T-cell (primary cell): ENCODE measurements at places on chromosomes 11 and 22. TPM values are rescaled to one million over a fixed set of nuclear protein-coding genes. Genes with fewer than 3 reads are reported as not detected.

DNA sequence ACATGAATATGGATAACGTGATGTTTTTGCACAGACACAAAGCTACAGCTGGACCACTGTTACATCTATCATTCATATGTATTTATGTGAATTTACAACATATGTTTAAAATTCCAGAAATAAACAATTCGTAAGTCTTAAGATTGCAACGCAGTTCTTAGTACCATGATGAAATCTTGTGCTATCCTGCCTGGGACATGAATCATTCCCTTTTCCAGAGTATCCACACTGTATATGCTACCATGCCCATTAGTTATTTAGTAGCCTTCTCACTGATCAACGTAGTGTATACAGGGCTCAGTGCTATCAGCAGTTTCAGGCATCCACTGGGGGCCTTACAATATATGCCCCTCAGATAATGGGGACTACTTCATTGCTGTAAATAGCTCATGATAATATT, 4.3 kb downstream of the ATL3 start:
- DNase-seq = no peak

GRCh38 chr11:41099654-41100053, 359.8 kb downstream of the LRRC4C start:
- no peak for DNase-seq

GRCh38 chr22:32607086-32607485, 132.5 kb downstream of the FBXO7 start:
- no peak for DNase-seq

GRCh38 chr11:6607190-6607795, 3.7 kb downstream of the ILK start:
- no peak for DNase-seq

DNA sequence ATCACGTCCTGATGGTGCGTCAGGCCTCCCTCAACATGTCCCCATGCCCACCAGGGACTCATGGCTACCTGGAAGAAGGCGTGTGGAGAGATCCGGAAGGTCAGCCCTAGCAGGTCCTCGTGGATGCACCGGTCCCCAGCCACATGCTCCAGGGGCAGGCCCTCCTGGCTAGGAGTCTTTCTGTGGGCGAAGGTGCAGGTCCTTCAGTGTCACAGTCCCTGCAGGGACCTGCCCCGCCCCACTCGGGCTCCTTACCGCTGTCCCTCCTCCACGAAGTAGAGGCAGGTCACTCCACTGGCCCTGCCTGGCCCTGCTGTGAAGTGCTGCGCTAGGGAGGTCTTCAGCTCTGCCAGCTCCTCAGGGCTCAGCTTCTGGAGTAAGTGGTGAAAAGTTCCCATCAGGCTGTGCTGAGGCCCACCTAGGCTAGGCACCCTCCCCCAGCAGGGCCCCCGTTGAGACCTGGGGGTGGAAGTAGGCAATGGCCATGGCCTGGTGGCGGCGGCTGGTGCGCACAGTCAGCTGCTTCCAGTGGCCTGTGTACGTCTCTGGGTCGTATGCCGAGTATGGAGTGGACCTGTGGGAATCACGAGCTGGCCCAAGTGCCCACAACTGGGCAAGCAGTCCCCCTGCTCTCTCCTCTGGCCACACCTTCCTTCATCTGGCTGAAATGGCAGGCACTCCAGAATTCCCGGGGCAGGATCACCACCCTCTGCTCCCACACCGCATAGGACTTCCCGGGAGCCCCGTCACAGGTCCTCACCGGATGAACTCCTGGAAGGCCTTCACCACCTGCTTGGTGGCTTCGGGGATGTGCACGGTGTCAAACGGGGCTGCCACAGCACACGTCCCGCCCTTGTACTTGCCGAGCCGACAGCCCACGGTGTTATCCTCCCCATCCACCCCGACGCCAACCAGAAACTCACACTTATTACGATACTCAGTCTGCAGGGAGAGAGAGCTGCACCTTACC, 1.1 kb upstream of the RANBP1 start:
- DNase-seq = no peak

DNA sequence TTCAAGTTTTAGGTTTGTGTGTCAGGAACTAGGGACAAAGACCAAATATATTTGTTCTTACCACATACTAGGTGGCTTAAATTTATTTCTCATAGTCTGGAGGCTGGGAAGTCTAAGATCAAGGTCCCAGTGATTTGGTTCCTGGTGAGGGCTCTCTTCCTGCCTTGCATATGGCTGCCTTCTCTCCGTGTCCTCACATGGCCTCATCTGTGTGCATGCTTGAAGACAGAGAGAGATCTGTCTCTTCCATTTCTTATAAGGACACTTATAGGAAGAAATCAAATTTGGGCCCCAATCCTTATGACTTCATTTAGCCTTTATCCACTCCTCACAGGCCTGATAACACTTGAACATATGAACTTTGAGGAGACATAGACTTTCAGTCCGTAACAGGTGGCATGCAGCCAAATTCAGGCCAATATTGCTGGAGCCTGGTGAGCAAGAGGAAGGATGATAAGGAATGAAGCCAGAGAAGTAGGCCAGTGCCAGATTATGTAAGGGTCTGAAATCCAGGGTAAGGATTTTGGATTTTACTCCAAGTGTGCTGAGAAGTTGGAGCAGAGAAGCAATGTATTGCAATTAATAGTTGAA, 35.1 kb downstream of the TTC17 start:
- no peak for DNase-seq

- no peak for DNase-seq
Measured at GRCh38 chr11:92198268-92198667, 26.4 kb upstream of the FAT3 start.

- no peak for DNase-seq
Measured at GRCh38 chr22:22513619-22514018, 5.1 kb upstream of the ZNF280B start.

DNA sequence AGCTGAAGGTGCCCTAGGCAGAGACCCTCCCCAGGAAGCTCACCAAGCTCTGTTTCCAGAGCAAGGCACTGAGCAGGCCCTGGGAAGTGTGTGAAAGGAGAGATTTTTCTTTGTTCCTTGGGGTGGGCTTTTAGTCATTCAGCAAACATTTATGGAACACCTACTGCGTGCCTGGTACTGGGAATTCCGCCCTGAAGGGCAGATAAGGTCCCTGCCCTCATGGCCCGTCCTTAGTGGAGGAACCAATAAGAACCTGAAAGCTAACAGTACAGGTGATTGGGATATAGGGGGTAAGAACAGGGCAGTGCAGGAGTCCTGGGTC, 3.9 kb downstream of the TMEM134 start:
- no peak for DNase-seq

DNA sequence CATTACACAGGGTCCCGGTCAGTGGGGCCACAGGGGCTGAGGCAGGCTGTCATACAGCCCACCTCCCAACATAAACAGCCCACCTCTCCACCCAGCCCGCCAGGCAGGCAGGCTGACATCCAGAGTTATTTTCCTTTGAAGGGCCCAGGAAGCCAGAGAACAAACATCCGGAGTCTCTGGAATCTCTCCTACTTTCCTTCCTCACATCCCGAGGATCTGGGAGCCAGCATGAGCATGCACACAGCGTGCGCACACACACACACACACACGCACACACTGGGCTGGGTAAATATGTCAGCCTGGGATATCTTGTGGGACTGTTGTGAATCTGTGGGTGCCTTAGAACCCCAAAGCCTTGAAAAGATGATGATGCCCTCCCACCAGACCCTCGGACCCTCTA, 55.4 kb downstream of the PDE2A start:
- DNase-seq = no peak

- no peak for DNase-seq
Measured at GRCh38 chr11:3004481-3004880, 12.4 kb upstream of the NAP1L4 start.

GRCh38 chr11:31645747-31646146, 136.2 kb downstream of the ELP4 start:
- no peak for DNase-seq

DNA sequence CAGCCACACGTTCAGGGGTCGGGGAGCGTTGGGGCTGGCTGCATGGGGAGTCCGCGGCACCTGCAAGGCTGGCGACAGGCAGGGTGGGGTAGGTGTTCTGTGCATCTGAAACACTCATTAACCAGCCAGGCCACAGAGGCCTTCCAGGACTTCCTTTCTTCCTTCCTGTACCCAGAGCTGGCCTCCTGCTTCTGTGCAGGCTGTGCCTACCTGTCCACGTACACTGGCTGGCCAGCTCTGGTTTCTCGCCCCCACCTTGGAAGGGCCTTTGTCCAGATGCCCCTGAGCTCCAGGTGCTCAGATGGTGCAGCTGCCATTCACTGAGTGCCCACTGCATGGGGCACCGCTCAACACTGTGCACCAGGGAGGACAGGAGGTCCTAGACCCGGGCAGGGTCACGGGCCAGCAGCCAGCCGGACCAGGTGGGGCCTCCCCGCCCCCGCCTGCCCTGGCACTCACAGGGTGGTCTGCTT, 15.9 kb downstream of the TTLL12 start:
- DNase-seq = no peak

DNA sequence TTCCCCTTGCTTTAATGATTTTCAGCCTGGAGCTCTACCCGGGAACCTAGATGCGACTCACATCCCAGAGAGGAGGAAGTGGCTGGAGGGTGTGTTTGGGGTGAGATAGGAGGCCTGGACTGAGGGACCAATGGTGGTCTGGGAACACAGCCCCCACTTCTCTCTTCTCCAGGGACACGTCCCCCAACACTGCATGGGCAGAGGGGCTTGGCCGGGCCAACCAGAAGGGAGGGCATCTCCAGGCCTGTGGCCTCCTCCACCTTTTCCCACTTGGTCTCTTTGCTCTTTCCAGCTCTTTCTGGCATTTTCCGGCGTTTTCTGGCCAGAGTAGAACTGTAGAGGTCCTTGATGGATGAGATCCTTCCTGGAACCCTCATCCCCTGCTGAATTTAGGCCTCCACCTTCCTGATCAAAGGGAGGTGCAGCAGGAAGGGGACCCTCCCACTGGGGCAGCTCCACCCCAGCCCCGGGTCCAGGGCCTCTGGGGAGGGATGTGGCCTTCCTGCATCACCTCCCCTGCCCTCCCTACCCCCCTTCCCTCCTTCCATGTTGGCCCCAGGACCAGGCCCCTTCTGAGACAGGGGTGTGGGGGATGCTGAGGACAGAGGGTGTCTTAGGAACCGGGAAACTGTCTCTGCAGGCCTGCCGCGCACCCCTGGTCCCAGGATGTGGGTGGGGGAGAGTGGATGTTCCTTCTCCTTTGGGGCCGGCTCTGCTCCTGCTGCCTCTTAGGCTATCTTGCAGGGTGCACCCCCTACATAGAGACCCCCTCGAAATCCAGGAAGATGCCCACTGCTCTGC, 24.4 kb downstream of the MRGPRG start:
- DNase-seq = no peak

DNA sequence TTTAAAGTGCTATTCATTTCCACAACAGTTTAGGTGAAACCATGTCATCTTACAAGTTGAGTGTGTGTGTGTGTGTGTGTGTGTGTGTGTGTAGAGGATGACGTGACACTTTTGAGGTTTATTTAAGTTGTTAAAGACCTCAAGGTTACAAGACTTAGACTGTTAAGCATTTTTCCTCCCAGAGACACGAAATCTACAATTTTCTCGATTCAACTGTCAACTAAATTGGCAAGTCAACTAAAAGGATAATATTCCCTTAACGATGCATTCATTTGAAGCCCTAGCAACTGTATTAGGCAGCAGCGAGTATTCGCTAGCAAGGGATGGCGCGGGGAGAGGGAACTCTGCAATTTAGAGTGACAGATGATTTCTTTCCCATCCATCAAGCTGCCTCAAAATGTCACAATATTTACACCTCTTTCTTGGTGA, 17.6 kb upstream of the BDNF start:
- no peak for DNase-seq

DNA sequence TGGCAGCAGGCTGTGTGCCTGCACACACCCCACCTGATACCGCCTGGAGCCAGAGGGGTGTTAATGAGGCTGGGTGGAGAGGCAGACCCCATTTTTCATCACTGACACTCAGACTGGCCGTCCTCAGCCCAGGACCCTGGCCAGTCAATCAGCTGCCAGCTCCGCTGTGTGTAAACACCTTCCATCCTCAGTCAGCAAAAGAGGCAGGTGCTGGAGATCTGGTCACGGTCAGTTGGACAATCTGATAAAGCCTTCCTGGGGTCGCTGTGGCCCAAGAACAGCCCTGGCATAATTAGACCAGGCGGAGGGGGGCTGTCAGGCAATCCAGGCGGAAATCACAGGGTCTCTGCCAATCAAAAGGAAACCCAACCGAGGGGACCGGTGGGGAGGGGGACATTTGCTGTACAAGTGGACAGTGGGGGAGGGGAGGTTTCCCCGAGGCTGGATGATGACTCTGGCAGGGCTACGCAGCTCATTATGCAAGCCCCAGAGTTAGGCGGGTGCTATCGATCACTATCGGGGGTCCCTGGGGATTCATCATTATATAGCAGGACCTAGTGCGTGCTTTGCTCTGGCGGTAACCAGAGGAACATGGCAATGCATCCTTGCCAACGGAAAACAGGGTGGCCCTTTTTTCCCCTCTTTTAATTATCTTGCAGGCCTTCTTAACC, 72.9 kb downstream of the ABTB2 start:
- DNase-seq = no peak

- DNase-seq = no peak
Measured at GRCh38 chr11:102776454-102776853, 4.0 kb downstream of the MMP10 start.

- DNase-seq = no peak
Measured at GRCh38 chr22:40609216-40609615, 27.3 kb downstream of the MRTFA start.

DNA sequence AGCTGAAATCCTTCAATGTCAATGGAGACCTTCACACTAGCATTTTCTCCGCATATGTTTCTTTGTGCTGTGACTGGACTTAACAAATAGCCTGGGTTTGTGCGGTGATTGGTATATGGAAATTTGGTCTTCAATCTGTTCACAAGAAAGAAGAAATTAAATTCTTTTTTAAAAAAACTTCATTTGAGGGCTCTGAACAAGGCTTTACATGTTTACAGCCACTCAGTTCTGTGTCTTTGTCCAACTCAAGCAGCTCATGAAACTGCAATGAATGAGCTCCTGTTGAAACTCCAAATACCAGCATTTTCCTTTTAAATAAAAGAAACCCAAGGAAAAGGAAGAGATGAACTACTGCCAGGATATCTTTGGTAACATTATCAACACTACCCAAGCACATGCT, 57.3 kb downstream of the PIK3C2A start:
- no peak for DNase-seq

Gene IGSF22
- total RNA-seq = 3.2 TPM

Gene CCDC81
- 0.85 TPM for total RNA-seq

Gene SEPTIN3
- 0.30 TPM for total RNA-seq

Gene CCDC89
- 0.59 TPM for total RNA-seq

Gene PATE4
- total RNA-seq = not detected

Gene CASTOR1
- 16.1 TPM for total RNA-seq

Gene MPEG1
- 2.3 TPM for total RNA-seq

Gene CYB561A3
- 39.7 TPM for total RNA-seq

Gene TCP11L1
- 12.8 TPM for total RNA-seq

Gene CHRDL2
- total RNA-seq = not detected

Gene TAGLN
- total RNA-seq = 16.7 TPM

Gene CYP2D6
- 8.8 TPM for total RNA-seq

Gene MAPK8IP1
- 1.8 TPM for total RNA-seq

Gene EXPH5
- total RNA-seq = 3.3 TPM

Gene BDNF
- total RNA-seq = not detected

Gene OR51E1
- not detected for total RNA-seq
